ENCODE measurements at places on chromosomes 5 and 9.

- no peak for DNase-seq
Measured at GRCh38 chr9:82196622-82197441, 208.3 kb downstream of the SPATA31D1 start.

DNA sequence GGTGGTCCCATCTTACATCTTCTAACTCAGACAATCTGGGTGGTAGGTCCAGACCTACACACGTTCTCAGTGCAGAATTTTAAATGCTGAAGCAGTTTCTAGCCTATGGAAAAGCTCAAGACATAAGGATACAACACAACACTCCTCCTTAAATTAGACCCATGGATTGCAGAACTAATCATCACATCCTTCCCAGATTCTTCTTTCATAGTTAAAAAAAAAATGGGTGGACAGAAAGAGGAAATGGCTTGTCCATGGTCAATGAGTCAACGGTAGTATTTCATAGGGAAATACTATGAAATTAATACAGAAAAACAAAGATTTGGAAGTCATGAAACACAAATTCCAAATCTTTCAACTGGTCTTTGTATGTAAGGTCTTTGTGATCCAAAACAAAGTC, 106.9 kb downstream of the PAPPA start:
- no peak for DNase-seq

DNA sequence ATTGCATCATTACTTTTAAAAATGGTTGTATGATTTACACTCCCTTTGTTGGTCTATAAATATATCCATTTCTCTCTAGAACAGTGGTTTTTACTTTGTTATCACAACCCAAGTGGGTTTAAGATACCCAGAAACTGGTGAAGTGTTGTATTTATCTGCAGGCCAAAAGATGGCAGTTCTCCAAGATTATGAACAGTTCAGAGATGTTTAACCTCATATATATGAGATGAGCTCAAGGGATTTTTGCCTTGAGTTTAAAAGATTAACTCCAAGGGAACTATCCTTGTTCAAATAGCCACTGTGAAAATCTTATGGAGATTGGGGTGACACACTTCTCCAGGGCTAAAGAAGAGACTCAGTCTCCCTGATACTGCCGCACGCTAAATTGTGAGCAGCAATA, 572.6 kb downstream of the TLE4 start:
- DNase-seq = no peak

DNA sequence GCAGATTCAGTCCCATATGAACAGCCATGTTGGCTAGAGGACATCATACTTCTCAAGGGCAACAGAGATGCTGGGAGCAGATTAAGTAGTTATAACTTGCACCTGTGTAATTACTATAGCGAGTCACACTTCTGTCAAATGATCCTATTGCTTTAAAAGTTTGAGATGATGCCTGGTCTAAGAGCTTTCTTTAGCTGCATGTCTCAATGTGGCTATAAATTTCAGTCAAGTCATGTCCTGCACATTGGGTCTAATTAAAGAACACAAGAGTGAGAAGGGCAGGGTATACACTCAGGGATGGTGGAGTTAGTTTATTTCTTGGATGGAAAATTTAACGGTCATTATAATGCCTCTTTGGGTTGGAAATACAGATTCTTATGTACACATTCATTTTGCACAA, 557.3 kb downstream of the RAB3C start:
- no peak for DNase-seq

- no peak for DNase-seq
Measured at GRCh38 chr9:89890326-89890980, 285.6 kb downstream of the GADD45G start.

DNA sequence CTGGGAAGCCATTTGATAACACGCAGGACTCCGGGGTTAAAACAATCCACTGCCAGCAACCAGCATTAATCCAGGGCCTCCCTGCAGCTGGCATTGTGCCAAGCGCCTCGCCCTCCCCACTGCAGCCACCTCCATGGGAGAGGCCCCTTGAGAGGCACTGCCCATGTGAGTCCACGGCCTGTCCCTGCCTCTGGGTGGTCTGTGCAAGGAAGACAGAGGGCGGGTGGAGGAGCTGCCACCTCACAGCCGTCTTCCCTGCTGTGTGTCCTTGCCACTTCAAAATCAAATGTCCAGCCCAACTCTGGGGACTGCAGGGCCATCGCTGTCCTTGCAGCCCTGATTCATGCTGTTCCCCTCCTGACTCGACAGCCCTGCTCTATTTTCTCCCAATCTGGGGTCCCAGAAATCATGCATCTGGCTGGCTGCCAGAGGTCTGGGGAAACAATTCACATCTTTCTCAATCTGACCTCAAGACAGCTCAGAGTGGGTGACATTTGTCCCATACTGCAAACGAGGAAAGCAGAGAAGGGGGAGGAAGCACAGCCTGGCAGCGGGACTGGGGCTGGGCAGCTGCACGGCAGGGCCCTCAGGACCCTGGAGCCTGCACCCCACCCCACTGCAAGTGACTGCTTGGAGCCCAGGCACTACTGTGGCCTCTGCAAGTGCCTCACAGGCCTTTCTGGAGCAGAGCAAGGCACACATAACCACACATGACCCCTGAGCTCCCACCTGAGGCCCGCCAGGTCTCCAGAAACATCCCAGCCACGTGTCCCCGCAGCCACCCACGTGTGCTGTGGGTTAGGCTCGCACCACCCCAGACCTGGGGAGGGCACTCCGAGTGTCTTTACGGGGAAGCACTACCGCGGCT, 15.7 kb downstream of the BRD3OS start:
- DNase-seq = no peak

- DNase-seq = no peak
Measured at GRCh38 chr5:135039271-135040033, 5.4 kb upstream of the PITX1 start.

DNA sequence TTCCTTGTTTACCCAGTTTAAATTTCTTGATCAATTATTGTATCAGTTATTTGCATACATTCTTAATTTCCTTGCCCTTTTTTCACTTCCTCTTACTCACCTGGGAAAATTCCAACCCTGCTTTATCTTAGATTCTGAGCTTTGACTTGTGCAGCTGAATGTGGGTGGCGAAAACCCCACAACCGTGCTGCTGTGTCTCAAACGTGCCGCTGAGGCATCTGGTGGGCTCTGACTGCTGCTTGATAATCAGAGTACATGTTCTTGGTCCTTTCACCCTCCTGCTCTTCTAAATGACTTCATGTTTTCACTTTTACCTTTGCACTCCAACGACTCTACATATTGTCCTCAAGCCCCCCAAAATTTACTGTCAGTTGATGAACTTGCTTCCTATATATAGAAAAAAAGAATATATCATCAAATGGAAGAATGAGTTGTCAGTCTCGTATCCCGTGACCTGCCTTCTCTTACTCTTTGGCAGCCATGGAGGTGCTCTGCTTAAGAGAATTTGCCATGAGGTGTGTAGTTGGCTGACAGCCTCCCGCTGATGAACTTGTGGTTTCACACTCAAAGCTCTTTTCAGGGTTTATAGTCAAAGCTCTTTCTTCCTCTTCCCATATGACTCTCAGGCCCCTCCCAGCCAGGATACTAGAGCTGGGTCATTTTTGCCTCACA, 14.0 kb upstream of the JAK2 start:
- DNase-seq = no peak

DNA sequence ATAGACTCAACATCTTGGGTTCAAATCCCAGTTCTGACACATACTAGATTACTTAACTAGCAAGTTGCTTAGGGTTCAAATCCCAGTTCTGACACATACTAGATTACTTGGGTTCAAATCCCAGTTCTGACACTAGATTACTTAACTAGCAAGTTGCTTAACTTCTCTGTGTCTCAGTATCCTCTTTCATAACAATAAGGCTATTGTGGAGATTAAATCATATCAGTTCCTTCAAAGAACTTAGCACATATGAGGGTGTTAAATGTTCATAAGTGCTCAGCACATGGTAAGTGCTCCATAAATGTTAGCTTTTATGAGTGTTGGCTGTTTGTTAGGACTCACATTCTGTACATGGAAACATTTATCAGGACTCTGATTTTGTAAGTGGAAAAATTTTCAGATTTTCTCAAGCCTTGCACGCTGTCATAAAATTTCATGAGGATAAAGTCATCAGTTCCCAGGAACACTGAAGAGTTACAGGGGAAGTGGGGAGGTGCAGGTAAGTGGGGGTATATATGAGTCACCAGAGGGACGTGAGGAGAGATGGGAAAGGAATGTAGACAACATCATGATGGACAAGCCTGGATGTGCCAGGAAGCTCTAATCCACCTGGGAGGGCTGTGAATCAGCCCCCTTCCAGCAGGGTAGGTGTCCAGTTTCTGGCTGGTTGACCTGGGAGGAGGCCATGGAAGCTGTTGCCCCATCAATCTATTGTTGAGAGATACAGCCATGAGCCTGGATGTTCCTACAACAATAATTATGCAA, 532.2 kb upstream of the WWC1 start:
- no peak for DNase-seq

- DNase-seq = no peak
Measured at GRCh38 chr5:29469581-29469980, 1723.9 kb upstream of the CDH6 start.

DNA sequence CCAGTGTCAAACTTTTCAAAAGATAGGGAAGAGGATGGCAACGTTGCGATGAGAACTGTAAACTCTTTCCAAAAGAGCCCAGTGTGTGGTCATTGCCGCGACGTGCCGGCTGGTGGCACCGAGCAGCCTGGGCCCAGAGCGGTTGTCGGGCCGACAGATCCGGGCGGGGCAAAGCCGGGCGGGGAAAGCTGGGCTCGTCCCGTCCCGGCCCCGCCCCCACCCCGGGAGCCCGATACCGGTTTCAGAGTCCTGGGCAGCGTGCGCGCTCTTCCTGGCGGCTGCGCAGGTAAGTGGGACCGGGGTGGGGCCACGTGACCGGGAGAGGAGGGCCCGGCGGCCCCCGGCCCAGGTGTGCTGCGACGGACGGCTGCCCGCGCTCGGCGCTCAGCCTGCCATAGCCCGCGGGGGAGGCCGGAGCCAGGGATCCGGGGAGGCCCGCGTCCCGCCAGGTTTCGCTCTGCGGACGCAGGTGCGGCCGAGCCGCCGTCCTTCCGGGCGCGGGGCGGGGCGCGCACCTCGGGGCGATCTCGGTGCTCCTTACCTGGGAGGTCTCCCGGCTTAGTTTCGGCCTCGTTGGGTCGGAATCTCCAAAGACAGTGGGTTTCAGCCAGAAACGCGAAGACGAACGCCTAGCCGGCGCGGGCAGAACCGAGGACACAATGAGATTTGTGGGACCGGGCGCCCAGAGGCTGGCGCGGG, at the start of gene MARVELD2:
Gene MARVELD2 (plus strand): TSS at position 232 of the 699 bp plus-strand sequence. CDS start 4,270 bp downstream, outside the sequence.
- DNase-seq = no peak

DNA sequence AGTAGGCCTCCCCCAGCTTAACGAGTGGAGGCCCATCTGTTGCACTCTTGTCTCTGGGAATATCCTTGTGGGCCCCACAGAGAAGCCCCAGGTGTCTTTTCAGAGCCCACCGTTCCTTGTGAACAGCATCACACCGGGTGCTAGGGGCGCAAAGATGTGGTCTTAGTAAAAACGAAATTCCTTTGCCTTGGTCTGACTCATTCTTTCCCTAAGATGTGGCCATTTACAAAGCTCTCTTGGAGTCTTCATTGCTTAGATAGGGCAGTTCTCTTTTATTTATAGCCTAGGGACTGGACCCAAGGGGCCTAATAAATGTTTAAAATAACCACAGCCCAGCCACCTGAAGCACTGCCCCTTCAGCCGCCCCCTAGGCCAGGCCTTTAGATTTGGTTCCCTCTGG, 52.8 kb upstream of the RPL26L1 start:
- no peak for DNase-seq

- DNase-seq = no peak
Measured at GRCh38 chr5:162603443-162604070, 536.0 kb downstream of the GABRG2 start.

DNA sequence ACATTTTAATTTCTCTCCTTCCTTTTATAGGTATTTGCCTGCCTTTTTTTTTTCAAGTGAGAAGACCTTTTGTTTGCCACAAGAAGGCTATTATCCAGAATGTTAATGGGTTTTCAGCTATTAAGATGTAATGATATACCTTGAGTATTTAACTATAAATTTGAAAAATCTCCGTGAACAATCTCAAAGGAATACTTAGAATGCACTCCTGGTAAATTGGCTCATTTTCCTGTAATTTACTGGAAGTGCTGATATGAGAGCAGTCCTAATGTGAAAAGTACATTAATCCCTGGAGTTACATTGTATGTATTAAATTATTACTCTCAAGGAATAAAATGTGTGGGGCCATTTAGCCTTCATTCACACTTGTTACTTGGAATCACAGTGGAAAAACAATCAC, 32.4 kb downstream of the AOPEP start:
- DNase-seq = no peak

DNA sequence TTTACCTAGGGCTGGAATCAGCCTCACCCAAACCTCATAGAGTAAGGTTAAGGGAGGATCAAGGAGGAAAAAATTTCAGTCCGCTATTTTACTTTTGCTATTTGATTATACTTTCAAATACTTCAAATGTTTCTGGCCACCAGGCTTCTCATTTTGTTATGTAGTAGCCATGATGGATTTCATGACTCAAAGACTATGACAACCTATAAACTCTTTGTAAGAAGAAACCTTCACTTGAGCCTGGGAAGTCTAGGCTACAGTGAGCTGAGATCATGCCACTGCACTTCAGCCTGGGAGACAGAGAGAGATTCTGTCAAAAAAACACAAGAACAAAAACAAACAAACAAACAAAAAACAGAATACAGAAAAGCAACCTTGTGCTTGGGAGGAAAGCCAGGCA, 293.6 kb upstream of the TNC start:
- no peak for DNase-seq

DNA sequence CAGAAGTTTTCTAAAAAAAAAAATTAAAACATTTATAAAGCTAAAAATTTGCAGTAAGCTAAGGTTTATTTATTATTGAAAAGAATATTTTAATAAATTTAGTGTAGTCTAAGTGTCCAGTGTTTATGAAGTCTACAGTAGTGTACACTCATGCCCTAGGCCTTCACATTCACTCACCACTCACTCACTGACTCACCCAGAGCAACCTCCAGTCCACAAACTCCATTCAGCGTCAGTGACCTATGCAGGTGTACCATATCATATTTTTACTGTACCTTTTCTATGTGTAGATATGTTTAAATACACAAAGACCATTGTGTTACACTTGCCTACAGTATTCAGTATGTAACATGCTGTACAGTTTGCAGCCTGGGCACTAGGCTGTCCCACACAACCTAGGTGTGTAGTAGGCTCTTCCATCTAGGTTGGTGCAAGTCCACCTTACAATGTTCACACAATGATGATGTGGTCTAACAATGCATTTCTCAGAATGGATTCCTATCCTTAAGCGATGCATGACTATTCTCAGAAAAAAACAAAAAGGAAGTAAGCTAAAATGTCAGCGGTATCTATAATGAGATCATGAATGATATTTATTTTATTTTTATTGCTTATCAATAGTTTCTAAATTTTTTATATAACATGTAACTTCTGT, 336.7 kb downstream of the AGTPBP1 start:
- DNase-seq = no peak

DNA sequence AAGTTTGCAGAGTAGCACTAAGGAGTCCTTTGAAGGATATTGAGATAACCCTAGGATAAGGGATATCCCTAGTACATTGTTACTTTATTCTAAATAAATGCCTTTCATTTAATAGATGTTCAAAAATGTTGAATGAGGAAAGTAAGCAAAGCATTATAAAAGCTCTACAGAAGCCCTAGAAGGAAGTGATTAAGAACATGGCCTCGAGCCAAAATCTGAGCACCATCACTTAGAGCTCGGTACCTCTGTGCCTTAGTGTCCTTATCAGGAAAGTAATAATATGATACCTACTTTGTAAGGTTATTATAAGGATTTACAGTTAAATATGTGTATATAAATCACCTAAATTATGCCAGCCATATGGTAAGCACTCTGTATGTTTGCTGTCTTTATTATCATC, 242.6 kb downstream of the KIAA0825 start:
- DNase-seq = peak; percentile 18

GRCh38 chr5:120297616-120298015, 166.5 kb upstream of the PRR16 start:
- no peak for DNase-seq
